Right renal cortex interstitium (tissue), 3 donors: ENCODE measurements at places on chromosomes 1 and 21. TPM values are rescaled to one million over a fixed set of nuclear protein-coding genes. Genes with fewer than 3 reads are reported as not detected.

Gene TNFRSF4
- polyA plus RNA-seq: 0.74 TPM

GRCh38 chr1:77487631-77488030, 194.8 kb downstream of the ZZZ3 start:
- no peak for DNase-seq

Gene MATN1
- polyA plus RNA-seq: 0.11 TPM

DNA sequence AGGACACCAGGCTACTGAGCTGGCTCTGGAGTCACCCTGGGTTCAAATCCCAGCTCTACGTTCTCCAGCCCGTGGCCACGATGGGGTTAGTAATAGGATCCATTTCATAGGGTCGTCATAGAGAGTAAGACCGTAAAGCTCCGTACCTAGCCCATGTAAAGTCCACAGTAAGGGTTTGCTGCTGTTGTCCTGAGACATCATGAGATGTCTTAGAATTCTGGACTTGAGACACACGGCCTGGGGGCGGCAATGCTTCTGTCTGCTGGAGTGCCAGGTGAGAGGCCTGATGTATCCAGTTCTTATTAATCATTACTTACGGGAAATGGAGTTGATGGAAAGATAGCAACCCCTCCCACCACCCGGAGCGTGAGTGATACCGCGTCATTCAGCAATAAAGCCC, 3.6 kb downstream of the TCP10L start:
- no peak for DNase-seq

DNA sequence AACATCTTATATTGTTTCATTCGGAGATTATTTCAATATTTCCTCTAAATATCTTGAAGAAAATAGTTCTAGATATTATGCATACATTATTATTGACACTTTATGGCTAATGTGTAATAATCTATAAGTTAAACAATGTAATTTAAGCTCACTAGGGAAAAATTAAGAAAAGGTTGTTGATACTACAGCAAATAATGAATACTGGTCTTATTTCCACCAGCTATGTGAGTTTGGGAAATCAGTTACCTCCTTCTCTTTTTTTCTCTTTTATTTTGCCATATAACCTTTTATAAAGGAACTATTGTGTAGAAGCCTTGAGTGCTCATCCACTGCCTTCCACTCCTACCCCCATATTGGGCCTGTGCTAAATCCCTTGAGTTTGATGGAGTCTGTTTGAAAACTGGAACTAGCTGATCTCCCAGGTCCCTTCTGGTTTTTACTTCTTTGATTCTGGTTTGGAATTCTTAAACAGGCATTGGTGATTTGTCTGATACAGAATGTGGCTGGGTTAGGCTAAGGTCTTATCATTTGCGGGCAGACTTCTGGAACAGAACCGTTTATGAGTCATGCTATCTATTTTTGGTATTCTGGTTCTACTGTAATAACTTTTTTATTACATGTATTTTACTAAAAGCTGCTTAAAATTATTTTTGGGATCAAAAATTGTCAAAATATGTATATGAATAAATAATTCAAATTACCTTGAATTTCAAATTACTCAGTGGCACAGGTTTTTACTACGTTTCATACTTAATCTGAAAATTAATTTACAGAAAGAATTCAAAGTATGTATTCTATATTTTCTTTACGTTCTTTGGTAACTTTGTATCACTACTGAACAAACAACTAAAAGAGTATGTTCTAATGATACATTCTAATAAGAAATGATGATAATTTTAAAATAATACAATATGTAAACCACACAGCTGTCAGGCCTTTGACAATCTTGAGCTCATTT, 5.0 kb upstream of the CDC14A start:
- DNase-seq: no peak

DNA sequence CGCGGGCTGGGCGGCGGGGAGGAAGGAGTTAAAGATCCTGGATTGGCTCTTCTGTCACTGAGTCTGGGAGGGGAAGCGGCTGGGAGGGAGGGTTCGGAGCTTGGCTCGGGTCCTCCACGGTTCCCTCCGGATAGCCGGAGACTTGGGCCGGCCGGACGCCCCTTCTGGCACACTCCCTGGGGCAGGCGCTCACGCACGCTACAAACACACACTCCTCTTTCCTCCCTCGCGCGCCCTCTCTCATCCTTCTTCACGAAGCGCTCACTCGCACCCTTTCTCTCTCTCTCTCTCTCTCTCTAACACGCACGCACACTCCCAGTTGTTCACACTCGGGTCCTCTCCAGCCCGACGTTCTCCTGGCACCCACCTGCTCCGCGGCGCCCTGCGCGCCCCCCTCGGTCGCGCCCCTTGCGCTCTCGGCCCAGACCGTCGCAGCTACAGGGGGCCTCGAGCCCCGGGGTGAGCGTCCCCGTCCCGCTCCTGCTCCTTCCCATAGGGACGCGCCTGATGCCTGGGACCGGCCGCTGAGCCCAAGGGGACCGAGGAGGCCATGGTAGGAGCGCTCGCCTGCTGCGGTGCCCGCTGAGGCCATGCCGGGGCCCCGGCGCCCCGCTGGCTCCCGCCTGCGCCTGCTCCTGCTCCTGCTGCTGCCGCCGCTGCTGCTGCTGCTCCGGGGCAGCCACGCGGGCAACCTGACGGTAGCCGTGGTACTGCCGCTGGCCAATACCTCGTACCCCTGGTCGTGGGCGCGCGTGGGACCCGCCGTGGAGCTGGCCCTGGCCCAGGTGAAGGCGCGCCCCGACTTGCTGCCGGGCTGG, at the start of gene NPR1:
Gene NPR1 (plus strand): TSS at position 170 of the 818 bp plus-strand sequence. CDS start 421 bp downstream, at position 591.
- DNase-seq: no peak

- no peak for DNase-seq
Measured at GRCh38 chr1:172668097-172668496, 9.2 kb downstream of the FASLG start.

Gene RNU1-3
- polyA plus RNA-seq: not detected

Gene CRP
- not detected for polyA plus RNA-seq

Gene ADAM30
- polyA plus RNA-seq: not detected

- DNase-seq: no peak
Measured at GRCh38 chr1:58412071-58412580, 134.4 kb downstream of the OMA1 start.

- DNase-seq: no peak
Measured at GRCh38 chr1:150559656-150560010, 10.4 kb downstream of the ADAMTSL4 start.

- no peak for DNase-seq
Measured at GRCh38 chr1:932173-932510, 8.4 kb downstream of the SAMD11 start.

DNA sequence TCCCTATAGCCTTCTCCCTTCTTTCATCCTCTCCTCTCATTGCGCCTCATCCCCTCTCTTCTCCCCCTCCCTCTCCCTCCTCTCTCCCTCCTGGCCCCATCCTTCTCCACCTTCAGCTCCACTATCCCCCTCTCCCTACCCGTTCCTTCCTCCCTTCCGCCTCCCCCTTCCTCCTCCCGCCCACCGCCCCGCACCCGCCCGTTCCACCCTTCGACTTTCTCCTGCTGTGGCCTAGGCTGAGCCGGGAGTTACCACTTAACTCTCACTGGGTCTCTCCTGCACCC, 1.6 kb downstream of the NPR1 start:
- DNase-seq: no peak

DNA sequence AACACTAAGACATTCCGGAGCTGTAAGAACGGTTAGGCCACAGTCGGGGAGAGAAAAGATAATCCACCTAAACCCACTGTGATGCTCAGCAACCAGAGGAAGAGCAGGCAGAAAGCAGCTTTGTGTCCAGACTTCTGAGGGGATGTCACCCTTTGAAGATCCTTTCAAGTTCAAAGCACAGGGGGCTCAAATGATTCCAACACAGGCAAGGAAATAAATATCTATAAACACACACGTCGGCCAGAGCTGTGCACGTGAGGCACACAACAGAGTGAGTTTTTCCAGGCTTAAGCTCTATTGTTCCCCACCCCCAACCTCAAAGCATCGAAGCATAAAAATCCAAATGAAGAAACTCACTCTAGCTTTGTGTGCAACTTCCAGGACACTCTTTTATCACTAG, 479.0 kb downstream of the DISC1 start:
- DNase-seq: no peak

Gene HSF2BP
- 2.5 TPM for polyA plus RNA-seq

- DNase-seq: no peak
Measured at GRCh38 chr1:76961181-76961819, 94.0 kb downstream of the ST6GALNAC5 start.

Gene KRTAP19-5
- not detected for polyA plus RNA-seq

DNA sequence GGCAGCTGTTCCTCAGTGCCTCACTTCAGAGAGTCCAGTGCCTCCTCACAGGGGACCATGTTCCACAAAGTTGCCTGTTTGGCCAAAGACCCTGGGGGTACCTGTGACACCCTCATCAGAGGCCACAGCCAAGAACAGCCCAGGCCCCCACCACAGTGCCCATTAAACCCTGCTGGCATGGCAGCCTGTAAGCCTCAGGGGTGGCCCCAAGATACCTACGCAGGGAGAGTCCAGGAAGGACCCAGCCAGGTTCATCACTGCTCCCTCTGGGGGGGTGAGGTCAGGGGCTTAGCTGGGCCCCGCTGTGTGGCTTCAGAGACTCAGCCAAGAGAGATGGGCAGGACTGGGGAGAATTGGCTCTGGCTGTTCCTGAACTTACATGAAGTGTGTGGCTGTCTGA, 19.1 kb upstream of the PRDM16 start:
- no peak for DNase-seq

Gene POGK
- polyA plus RNA-seq: 41.2 TPM

DNA sequence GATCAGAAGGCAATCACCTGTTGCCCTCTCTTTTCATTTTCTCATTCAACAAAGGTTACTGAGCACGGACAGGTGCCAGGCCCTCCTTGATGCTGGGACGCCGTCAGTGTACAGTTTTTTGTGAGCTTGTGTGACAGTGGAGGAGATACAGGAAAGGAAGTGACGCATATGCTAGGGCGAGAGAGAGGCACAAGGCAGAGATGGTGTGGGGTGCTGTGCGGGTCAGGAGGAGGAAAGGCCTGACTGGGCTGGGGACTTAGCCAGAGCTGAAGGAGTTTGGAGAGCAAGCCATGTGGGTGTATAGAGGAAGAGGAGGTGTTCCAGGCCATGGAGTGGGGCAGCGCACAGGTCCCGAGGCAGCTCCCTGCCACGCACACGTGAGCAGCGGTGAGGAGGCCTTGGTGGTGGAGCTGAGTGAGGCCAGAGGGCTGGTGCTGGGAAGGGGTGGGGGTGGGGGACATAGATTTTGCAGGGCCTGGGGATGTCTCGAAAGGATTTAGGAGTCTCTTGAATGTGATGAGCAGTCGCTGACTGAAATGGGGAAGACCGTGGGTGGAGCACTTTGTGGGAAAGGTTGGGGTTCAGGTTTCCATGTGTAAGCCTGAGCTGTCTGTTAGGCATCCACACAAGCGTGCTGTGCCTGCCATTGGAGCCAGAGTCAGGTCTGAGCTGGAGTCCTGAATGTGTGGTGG, 46.0 kb downstream of the TRAPPC10 start:
- DNase-seq: no peak

Gene ARMH1
- polyA plus RNA-seq: 5.6 TPM

Gene ACTN2
- polyA plus RNA-seq: 1.3 TPM

DNA sequence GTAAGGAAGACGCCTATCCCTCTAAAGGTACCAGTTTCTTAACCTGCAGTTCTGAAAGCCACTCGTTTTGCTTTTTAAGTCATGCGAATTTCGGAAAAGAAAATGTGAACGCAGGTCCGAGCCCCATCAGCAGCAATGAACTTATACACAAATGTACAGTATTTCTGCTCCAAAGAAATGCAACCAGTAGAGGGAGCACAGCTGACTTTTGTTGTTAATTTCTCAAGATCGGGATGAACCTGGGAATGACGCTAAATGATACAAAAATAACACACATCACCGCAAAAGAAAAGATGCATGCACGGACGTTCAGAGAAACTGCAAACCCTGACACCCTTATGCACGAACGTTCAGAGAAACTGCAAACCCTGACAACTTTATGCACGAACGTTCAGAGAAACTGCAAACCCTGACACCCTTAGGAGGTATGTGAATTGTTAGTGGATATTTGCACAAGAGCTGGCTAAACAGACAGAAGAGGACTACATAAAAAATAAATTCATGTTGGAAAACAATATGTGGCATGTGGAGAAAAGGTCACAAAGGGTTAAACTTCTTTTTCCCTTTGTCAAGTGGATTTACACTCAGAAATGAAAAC, 3.5 kb upstream of the TIAM1 start:
- DNase-seq: no peak

Gene ECM1
- polyA plus RNA-seq: 11.9 TPM

Gene RSPH1
- polyA plus RNA-seq: 12.4 TPM

Gene CHIA
- polyA plus RNA-seq: not detected

GRCh38 chr1:178716111-178716510, 8.9 kb upstream of the RALGPS2 start:
- DNase-seq: no peak

DNA sequence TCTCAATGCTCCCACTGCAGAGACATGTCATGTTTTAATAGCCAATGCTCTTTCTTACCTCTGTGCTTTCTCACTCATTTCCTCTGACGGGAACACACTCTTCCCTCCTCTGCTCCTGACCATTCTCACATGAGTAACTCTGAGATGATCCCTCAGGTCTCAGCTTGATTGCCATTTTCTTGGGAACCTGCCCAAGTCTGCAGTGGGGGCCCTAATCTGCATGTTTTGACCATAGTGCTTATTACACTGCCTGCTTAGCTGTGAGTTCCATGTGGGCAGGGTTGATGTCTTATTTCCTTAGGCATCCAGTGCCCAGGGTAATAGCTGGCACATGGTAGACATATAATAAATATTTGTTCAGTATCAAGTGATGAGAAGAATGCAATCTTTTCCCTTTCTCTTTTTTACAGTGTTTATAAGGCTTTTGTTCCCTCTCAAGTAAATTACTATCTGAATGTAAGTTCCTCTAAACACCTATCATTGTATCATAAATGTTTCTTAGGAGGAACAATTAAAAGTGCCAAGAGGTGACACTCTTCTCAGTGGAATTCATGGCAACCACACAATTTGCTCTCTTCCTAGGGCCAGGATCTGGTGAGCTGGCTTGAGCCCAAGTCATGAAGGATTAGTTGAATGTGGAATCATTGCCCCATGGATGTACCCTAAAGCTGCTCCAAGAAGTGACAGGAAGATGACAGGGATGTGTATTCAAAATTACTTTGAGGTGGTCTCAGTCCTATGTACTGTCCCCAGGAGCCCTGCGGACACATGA, 485.4 kb upstream of the USP24 start:
- DNase-seq: no peak

GRCh38 chr1:20588634-20589225, at the start of gene CDA:
Gene CDA, plus strand, starts transcription at chr1:20589097. Its CDS starts 33 bp downstream, at chr1:20589130.
- DNase-seq: no peak

DNA sequence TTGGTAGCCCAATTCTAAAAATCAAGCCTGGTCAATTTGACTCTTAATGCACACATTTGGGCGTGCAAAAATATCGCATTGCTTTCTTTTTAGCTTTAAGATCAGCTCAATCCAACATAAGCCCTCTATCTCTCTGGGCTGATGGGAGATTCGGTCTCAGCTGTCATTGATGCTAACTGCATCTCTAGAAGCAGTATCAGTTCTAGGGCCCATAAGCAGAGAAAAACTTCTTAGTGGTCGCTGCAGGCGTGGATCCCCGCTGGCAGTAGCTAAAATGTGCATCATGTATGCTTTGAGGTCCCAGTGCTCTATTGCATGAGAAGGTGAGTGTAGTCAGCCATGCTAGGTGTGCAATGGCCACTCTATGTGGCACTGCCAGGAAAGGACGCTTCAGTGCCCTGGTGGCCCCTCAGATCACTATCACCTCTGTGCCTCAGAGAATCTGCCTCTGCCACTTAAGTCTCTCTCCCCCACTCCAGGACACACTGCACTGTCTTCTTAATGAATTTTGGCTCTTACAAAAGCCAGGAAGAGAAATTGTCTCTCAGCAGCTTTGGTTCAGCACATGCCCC, 79.7 kb upstream of the GADD45A start:
- DNase-seq: no peak

GRCh38 chr1:235878082-235878811, 11.5 kb upstream of the LYST start:
- no peak for DNase-seq

GRCh38 chr1:90452491-90452890, 264.6 kb downstream of the BARHL2 start:
- DNase-seq: no peak
